ENCODE measurements at places on chromosomes 1 and 21.

DNA sequence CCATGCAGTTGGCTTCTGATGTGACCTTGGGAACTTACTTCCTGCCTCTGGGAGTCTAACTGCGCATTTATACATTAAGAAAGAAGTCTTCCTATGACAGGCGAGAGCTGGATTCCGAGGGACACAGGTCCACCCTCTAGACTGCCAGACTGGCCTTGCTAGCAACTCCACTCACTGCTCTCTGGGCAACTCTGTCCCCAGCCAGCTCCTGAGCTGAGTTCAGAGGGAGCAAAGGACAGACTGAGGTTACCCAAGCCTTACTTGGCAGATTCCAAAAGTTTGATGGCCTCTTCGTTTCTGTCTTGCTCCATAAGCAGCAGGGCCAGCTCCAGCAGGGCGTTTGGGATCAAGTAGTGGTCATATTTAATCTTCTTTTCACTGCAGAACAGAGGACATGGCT, 41.8 kb downstream of the TTC39A start:
- no peak for DNase-seq

- no peak for DNase-seq
Measured at GRCh38 chr21:28380241-28380640, 612.4 kb downstream of the LTN1 start.

- DNase-seq: no peak
Measured at GRCh38 chr1:211473823-211474222, 18.1 kb downstream of the RD3 start.

- no peak for DNase-seq
Measured at GRCh38 chr1:9780554-9781110, 43.1 kb downstream of the CLSTN1 start.

DNA sequence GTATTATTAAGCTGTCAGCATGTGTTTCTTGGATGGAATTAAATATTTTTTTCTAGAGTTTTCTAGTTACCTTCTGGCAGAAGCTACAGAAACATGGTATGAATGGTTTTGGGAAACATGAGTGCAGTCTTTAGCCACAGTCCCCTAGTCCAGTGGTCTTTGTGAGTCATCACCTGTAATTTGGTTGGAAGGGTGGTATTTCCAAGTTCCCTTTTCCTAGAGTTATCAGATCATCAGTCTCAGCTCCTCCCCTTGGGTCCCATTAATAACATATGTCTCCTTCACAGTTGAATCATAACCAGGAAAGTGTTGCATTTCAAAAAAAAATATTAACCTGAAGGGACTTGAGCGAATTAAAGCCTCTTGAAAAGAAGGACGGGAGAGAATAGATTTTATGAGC, 27.0 kb downstream of the ELAVL4 start:
- no peak for DNase-seq

DNA sequence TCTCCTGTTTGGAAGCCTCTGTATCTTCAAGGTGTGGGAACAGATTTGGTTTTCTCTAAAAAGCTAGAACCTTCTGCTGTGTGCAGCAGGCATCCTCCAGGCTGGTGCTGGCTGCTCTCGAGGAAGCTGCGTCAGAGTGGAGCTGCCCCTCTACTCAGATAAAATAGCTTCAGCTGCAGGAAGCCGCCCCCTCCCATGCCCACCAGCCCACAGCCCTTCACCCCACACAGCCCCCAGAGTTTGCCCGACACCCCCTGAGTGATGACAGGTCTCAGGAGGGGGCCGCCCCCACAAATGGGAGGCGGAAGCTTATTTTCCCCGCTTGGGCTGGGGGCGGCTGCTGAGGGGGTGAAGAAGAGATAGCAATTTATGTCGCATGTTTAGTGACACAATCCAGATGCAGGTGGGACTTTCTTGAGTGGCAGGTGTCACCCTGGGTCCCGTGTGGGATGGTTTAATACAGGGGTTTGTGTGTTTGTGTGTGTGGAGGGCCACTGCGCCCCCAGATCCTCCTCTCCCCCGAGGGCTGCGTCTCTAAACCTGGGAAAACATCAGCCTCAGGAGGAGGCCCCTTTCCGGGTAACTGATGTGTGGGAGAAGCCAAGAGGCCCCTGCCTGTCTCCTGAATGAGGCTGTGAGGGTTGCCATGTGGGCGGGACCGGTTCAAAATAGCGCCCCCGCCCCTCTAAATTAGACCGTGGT, 55.4 kb downstream of the STUM start:
- no peak for DNase-seq

DNA sequence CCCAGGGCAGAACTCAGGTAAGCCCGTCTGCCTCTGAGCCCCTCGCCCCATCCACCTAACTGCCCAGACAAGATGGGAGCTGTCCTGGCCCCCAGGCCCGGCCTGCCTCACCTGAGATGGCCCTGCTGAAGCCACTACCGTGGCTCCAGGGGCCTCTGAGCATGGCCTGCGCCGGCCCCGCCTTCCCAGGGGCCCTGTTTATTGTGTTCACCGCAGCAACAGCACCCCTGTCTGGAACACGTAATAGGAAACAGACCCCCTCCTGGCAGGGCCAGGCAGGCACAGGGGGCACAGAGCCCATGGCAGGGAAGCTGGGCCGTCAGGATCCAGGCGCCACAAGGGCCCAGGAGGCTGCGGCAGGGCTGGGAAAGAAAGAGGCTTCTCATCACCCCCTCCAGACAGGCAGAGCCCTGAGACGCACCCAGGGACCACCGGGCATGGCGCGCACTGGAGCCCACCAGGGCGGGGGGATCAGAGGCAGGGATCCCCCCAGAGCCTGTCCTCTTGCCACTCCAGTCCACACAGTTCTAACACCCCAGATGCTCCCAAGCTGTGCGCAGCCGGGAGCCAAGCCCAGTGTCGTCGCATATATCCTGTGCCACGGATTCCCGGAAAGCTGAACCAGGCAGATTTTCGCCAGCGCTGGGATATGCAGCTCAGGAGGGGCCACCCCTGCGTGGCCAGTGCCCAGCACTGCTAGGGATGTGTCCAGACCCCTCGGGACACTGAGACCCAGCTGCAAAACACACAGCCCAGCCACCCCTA, 62.6 kb downstream of the ARHGEF16 start:
- no peak for DNase-seq

DNA sequence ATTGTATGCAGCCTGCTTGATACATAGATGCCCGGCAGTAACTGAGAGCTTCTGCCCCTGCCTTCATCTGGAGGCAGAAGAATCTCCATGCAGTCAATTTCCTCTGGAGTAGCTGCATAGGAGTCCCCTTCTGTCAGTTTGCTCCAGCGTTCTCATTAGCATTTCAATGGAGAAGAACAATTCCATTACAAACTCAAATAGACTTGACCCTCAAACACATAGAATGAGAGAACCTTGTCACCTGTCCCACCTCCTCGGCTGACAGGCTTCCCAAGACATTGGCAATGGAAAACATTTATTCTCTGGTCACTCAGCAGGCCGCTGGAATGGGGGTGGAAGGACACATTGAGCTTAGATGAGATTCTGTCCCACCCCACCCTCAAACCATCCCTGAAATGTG, 45.6 kb upstream of the TMEM51 start:
- no peak for DNase-seq

- DNase-seq: no peak
Measured at GRCh38 chr1:236560213-236560771, 36.5 kb downstream of the LGALS8 start.

DNA sequence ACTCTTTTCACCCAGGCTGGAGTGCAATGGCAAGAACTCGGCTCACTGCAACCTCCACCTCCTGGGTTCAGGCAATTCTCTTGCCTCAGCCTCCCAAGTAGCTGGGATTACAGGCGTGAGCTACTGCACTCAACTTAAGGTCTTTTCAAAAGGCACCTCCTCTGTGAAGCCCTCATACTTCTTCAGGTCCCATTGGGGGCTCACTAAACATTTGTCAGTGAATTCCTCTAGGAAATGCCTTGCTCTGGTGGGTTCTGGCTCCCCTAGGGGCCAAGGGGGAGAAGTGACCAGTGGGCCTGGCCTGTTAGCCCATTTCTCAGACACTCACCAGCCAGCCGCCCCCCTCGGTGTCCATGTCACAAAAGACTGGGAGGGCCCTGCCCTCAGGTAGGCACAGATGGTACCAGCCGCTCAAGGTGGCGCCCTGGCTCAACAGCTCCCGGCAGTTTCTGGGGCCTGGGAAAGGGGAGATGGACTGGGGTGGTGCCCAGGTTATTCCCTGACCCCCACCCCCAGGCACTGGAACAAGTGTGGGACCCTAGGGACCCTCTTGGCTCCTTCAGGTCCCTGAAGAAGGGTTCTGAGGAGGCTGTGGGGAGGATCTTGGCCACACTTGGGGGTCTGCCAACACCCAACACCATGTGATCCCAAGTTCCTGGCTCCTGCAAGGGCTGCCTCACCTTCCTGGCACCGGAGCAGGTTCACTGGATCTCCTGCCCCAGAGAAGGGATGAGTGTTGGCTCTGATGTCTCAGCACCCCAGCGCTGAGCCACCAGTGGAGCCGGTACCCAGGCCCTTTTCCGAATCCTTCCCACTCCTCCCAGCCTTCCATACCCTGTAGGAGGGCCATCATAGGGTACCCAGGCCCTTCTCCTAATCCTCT, 1.6 kb downstream of the FCN3 start:
- DNase-seq: no peak

GRCh38 chr1:119593805-119594204, 54.3 kb downstream of the ZNF697 start:
- no peak for DNase-seq

- DNase-seq: no peak
Measured at GRCh38 chr1:155479205-155479604, 83.4 kb downstream of the ASH1L start.

DNA sequence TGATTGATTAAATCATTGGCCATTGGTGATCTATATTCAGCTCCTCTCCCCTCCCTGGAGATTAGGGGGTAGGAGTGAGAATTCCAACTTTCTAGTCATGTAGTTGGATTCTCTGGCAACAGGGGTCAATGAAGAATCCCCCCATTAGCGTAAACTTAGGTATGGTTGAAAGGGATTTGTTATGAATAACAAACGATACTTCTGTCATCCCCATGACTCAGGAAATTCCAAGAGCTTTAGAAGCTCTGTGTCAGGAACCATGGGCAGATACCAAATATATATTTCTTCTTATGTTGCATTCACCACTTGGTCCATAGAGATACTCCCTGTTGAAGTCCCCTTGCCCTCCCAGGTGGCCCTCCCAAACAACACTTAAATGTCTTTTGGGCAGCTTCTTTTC, 124.5 kb downstream of the DNM3 start:
- DNase-seq: no peak

Measured in NCI-H748 treated with DMSO at 0.1 percent for 48 hours (cell line).